ENCODE measurements at places on chromosomes 13 and 19.
A peak's percentile ranks its signal among the peaks of the same experiment; 100 is the strongest.

GRCh38 chr19:23415561-23416191 lies 20.4 kb upstream of the ZNF91 start:
- peak; percentile 44 for DNase-seq

- no peak for DNase-seq
Measured at GRCh38 chr13:48320891-48321510, 17.4 kb downstream of the RB1 start.

DNA sequence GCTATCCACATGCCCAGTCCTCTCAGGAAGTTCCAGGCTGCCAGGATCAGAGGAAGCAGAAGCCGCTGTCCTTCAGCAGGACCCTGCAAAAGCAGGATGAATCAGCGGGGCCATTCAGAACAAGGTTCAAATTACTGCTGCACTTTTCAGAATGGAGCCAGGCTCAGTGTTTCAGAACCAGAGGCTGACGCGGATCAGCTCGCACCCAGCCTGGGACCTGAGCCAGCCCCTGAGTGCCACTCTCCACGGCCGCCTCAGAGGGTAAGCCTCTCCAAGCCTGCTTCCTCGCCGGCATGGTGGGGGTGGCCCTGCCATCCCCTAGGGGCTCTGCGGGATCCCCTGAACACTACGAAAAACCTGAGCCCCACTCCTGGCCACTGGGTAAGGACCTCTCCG lies 24.7 kb downstream of the RASA3 start:
- no peak for DNase-seq

GRCh38 chr19:1009041-1009980 lies 9.1 kb downstream of the GRIN3B start:
- no peak for DNase-seq

DNA sequence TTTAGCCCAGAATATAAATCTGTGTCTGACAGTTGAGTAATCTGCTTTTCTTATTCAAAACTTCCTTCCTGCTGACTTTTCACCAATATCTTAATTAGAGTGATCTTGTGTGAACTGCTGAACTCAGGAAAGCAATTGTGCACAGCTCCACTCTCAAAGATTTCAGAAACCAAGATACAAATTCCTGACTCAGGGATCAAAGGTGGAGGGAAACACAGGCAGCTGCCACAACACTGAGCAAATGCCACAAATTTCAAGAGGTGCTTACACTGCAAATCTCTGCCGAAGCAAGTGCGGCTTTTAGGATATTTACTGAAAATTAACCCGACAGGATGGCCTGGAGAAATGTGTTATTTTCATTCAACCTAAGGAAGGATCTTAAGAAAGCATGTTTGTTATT lies 111.4 kb downstream of the STOML3 start:
- DNase-seq = no peak

GRCh38 chr13:106701771-106702341 lies 133.9 kb upstream of the ARGLU1 start:
- no peak for DNase-seq

DNA sequence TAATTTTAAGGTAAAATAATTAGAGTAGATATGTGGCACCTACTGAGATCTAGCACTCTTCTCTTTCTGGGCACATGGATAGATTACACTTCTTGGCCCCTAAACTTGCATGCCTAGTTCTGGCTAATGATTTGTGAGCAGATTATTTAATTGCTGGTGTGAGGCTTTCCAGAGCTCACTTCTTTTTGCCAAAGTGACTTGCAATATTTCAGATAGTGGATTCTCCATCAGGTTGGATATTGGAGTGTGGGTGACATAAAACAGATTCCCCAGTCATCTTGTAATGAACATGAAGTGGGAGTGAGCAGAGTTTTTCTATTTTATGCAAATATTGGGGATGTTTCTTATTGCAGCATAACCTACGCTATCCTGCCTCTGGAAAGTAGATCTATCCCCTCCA lies 247.9 kb downstream of the KLF5 start:
- no peak for DNase-seq

DNA sequence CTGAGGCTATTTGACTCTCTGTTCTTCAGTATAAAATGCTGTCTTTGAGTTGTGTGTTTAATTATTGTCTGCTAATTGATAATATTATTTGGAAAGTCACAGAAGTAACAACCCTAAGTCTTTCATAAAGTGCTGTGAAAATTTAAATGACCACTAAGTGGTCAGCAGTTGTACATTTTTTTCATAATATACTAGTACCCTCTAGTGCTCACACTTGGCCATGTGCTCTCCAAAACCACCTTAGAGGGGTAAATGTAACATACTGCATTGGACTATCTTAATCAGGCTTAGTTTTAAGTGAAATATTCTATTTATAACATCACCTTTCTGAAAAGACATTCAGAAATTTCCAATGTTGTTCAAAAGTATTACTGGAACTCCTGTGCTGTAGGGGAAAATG lies 745.3 kb downstream of the GPC5 start:
- no peak for DNase-seq

GRCh38 chr13:25064396-25064795 lies 31.5 kb upstream of the PABPC3 start:
- no peak for DNase-seq

DNA sequence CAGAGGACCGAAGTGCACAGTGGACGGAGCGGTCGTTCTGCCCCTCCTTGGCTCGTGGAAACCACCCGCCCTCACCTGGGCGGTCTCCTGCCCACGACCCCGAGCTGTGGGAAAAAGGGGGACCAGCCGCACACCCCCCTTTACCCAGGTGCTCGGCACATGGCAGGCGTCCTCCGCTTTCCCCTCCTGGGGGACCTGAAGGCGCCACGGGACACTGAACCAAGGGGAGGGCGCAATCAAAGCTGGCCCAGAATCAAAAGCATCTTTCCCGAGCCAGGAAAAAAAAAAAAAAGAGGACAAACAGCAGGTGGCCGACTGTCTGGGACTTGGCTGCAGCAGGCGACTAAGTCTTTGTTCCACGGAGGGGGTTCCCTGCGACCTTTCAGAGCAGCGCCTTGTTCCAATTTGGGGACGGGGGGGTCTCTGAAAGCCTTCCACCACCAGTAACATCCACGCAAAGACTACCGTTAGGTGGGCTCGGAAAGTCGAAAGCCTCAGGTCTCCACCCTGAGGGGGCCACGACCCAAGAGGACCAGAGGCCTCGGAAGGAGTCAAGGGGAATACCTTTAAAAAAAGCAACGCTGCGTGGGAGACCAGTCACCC lies 1.1 kb downstream of the MBD3 start:
- DNase-seq = no peak

DNA sequence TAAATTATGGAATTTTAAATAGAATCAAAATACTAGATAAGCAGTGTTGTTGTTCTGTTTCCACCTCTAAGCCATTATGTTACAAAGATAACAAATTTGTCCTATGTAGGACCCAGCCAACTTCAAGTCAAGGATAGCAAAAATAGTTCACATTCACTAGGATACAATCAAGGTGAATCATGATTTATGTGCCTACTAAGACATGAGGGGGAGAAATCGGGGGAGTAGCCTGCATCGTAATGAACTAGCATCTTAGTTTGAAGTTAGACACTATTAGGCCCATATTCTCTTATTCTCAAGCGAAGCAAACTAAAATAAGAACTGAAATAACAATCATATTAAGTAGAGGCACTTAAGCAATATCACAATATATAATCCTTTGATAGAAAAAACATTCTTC lies 779.4 kb upstream of the PCDH9 start:
- no peak for DNase-seq

DNA sequence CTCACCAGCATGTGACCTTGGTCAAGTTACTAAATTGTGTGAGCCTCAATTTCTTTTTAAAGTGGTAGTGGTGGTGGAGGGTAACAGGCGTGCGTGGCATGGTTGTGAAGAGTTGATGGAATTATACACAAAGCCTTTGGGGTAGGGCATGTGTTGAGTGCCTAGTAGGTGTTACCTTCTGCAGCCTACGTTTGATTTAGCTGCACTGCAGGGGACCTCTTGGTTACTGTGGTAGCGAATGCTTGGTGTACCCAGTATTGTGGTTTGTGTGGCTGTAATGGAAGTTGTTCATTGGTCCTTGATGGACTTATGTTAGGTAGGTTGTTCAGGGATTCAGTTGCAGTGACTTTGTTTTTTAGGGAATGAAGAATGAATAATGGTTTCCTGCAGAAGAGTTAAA lies 24.6 kb downstream of the PRAM1 start:
- no peak for DNase-seq

DNA sequence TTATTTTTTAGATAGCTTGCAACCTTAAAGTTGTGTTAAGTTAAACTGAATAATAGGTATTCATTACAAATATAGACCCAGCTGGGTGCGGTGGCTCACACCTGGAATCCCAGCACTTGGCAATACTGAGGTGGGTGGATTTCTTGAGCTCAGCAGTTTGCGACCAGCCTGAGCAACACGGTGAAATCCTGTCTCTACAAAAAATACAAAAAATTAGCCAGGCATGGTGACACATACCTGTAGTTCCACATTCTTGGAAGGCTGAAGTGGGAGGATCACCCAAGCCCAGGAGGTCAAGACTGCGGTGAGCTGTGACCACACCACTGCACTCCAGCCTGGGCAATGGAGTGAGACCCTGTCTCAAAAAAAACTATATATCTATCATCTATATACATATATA lies 386.5 kb downstream of the PCDH17 start:
- no peak for DNase-seq

DNA sequence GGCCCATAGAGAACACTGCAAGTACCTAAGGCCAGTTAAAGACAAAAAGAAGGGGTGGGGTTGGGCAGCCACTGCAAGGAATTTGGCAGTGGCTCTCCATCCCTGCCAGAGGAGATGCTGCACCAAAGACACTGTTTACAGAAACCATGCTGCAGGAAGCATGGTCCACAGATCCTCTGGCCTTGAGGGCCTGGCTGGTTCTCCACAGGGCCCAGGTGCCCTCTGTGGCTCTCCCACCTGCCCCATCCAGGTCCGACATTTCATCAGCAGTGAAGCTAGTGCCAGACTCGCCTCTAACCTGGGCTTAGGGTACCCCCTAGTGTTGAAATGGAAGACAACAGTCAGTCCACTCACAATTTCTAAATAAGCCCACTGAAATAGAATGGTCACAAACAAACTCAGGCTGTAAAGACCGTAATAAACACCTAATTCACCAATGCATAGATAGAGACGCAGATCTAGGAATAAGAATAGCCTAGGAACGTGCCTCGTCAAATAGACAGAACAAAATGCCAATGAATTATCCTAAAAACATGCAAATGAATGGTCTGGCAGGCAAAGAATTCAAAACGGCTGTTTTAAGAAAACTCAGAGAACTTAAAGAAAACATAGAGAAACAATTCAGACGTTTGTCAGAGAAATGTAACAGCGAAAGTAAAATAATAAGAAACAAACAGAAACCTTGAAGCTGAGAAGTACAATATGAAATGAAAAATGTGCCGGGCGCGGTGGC lies 23.3 kb downstream of the LYPD4 start:
- peak; percentile 62 for DNase-seq

DNA sequence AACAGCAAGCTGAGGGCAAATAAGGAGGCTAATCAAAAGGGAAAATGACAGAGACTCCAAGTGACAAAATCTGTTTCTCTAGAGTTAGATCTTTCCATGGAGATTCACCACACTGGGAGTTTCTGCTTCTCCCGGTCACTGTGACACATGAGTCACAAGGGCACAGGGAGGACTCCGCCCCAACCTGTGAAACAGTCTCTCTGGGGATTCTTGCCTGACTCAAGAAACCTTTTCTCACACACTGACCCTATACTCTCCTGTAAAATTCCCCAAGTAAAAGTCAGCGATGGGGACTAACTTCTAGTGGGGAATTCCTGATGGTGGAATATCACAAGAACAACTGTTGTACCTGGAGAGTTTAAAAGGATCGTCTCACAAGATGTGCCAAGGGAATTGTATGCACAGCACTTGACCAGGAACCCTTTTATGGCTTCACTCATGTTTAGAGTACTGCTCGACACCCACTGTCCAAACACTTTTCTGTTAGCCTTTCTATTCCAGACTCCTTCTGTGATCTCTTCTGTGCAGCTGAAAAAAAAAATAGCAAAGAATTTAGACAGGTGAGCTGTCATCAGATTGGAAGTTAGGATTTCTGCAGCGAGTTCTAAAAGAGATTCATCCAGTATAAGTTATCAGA lies 46.8 kb upstream of the URAD start:
- DNase-seq = no peak

DNA sequence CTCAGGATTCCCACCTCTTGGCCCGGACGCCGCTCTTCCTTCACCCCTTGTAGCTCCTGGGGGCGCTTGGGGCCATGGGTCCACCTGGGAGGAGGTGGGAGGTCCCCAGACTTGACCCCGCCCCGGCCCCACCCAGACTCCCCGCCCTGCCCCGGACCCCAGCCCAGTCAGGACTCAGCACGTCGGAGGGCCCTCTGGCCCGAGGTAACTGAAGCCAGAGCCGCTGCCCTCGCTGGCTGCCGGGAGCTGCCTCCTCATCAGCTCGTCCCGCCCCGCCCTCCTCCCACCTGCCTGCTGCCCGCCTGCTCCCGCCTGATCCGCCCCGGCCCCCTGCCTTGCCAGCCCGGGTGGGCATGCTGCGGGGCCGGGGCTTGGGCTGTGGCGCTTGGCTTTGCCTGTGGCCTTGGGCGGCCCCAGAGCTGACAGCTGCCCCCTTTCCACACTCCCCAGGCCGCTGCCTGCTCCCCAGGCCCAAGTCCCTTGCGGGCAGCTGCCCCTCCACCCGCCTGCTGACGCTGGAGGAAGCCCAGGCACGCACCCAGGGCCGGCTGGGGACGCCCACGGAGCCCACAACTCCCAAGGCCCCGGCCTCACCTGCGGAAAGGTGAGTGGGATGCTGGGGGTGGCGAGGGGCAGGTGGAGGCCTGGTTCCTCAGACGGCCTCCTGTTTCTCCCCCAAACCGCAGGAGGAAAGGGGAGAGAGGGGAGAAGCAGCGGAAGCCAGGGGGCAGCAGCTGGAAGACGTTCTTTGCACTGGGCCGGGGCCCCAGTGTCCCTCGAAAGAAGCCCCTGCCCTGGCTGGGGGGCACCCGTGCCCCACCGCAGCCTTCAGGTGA lies 9.4 kb downstream of the ARHGAP33 start:
- DNase-seq = no peak

GRCh38 chr19:8097681-8098567 lies 45.4 kb downstream of the CCL25 start:
- DNase-seq = no peak

GRCh38 chr13:25292301-25292700 lies 5.0 kb upstream of the MTMR6 start:
- DNase-seq = no peak

DNA sequence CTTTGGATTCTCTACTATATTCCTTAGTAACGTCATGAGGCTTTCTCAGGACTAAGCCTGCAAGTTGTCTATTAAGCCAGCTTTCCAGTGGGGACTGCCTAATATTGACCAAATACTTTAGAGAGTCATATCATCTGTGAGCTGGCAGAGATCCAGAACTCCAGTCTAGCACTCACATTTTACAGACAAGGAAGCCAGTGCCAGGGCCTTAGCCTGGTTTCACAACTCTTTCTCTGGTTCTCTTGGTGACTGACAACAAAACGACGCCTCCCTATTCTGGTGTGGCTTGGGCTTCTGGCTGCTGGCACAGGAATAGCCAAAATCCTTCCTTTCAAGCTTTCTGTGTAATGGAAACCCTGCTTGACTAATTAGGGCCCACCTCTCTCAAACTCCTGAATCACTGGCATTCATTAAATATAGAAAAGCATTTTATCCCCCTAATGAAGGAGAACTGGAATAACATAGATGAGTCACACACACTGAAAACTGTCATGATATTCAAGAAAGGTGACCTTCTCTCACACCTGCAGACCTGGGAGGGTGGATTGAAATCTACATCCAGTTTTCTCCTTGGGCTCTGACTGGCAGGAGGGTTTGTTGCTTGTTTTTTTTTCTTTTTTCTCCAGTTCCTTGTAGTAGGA lies 75.2 kb upstream of the UBL3 start:
- no peak for DNase-seq

GRCh38 chr19:53193535-53194222 lies 521 bp upstream of the ZNF665 start:
- no peak for DNase-seq

- no peak for DNase-seq
Measured at GRCh38 chr19:5891938-5892771, 11.4 kb downstream of the NDUFA11 start.
